ENCODE measurements at places on chromosomes 3 and 15. TPM values are rescaled to one million over a fixed set of nuclear protein-coding genes. Genes with fewer than 3 reads are reported as not detected.

DNA sequence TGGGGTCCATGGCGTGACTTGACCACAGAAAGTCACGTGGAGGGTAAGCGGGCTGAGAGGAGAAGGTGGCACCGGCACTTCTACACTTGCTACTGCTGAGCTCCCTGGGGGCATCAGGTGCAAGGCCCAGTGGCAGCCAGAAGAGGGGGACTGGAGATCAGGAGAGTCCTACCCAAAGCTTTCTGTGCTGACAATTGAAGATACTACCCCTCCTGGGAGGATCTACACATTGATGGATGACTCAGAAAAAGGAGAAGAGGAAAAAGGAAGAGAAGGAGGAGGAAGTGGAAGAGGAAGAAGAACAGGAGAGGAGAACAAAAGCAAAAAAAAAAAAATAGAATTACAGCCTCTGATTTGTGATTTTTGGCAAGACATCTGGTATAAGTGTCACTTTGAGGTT, 41.2 kb downstream of the MYO5C start:
- DNase-seq = no peak

- no peak for DNase-seq
These were observed 66.3 kb upstream of the IQSEC1 start for GRCh38 chr3:13139471-13140065.

TGM5 gene
- polyA plus RNA-seq = not detected

TMEM212 gene
- polyA plus RNA-seq = not detected

ADIPOQ gene
- polyA plus RNA-seq = not detected
